ENCODE measurements at places on chromosomes 2 and 18. TPM values are rescaled to one million over a fixed set of nuclear protein-coding genes. Genes with fewer than 3 reads are reported as not detected.

GRCh38 chr2:157596992-157597681 is 31.5 kb downstream of the ACVR1C start:
- H3K27me3 ChIP-seq: no peaks in the 10 kb centered on the region
- peak; percentile 29 for DNase-seq
- no peaks in the 10 kb centered on the region for H3K4me1 ChIP-seq
- no peaks in the 10 kb centered on the region for H3K36me3 ChIP-seq
- no peak overlapping the region for H3K4me3 ChIP-seq

- H3K27ac ChIP-seq: no peak overlapping the region
- no peak for DNase-seq
- no peaks in the 10 kb centered on the region for H3K36me3 ChIP-seq
- H3K4me3 ChIP-seq: no peak overlapping the region
- no peaks in the 10 kb centered on the region for H3K27me3 ChIP-seq
These were observed 266.4 kb upstream of the ETAA1 start for GRCh38 chr2:67130531-67131256.

- no peaks in the 10 kb centered on the region for H3K27me3 ChIP-seq
- peaks cover 24% of the 10 kb centered on the region for H3K4me1 ChIP-seq
- no peaks in the 10 kb centered on the region for H3K36me3 ChIP-seq
- no peak for DNase-seq
- peak overlapping the region; percentile 94 for H3K27ac ChIP-seq
These were observed 495 bp upstream of the GULP1 start for GRCh38 chr2:188291142-188291616.

GRCh38 chr18:36420826-36421225 is 123.3 kb downstream of the FHOD3 start:
- H3K27me3 ChIP-seq: no peaks in the 10 kb centered on the region
- H3K4me3 ChIP-seq: no peak overlapping the region
- H3K4me1 ChIP-seq: no peaks in the 10 kb centered on the region
- H3K36me3 ChIP-seq: no peaks in the 10 kb centered on the region
- DNase-seq: no peak
- H3K27ac ChIP-seq: no peak overlapping the region

DNA sequence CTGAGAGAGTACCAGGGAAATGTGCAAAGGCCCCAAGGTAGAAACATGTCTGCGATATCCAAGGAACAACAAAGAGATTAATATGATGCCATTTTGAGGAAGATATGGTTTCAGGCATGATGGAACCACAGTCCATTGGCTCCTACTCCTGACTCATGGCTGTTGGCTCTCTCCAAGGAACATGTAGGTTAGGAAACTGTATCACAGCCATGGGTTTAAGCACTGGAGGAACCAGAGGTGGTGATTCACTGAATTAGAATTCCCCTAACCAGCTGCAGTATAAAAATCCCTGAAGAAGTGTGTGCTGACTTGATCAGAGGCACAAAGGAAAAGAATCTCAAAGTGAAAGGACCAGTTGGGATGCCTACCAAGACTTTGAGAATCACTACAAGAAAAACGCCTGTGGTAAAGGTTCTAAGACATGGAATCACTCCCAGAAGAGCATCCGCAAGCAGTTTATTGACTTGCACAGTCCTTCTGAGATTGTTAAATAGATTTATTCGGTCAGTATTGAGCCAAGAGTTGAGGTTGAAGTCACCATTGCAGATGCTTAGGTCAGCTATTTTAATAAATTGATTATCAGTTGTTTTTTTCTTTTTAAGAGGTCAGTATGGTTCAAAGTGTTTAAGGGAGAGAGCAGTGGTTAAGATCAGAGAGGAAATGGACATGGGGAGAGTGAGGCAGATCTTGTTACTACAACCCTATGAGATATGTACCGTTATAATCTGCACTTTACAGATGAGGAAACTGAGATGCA is 110.7 kb upstream of the OTX1 start:
- no peak overlapping the region for H3K4me3 ChIP-seq
- H3K4me1 ChIP-seq: no peaks in the 10 kb centered on the region
- H3K36me3 ChIP-seq: no peaks in the 10 kb centered on the region
- DNase-seq: no peak
- H3K27me3 ChIP-seq: no peaks in the 10 kb centered on the region
- H3K27ac ChIP-seq: no peak overlapping the region

- DNase-seq: peak; percentile 16
- no peak overlapping the region for H3K4me3 ChIP-seq
- H3K36me3 ChIP-seq: no peaks in the 10 kb centered on the region
- H3K4me1 ChIP-seq: no peaks in the 10 kb centered on the region
These were observed 32.1 kb upstream of the INSIG2 start for GRCh38 chr2:118056165-118056534.

- H3K27ac ChIP-seq: no peak overlapping the region
- H3K27me3 ChIP-seq: no peaks in the 10 kb centered on the region
- H3K4me3 ChIP-seq: no peak overlapping the region
- H3K4me1 ChIP-seq: no peaks in the 10 kb centered on the region
These were observed 55.7 kb upstream of the ACTR3 start for GRCh38 chr2:113834051-113834730.

- H3K27ac ChIP-seq: no peak overlapping the region
- H3K27me3 ChIP-seq: no peaks in the 10 kb centered on the region
- no peak overlapping the region for H3K4me3 ChIP-seq
- H3K36me3 ChIP-seq: no peaks in the 10 kb centered on the region
- no peak for DNase-seq
These were observed 8.2 kb upstream of the CCDC74A start for GRCh38 chr2:131519466-131519865.

GRCh38 chr18:505483-506122 is 5.1 kb upstream of the COLEC12 start:
- no peaks in the 10 kb centered on the region for H3K27me3 ChIP-seq
- H3K27ac ChIP-seq: no peak overlapping the region
- no peak for DNase-seq

PTCD3 gene
- 167 TPM for total RNA-seq

ALLC gene
- 8.1 TPM for total RNA-seq

ATIC gene
- total RNA-seq: 53.0 TPM

IL36A gene
- not detected for total RNA-seq

ANKRD29 gene
- total RNA-seq: 23.5 TPM

C2orf92 gene
- total RNA-seq: 27.8 TPM

KLHL41 gene
- 4.3 TPM for total RNA-seq

AQP12A gene
- not detected for total RNA-seq

CHRND gene
- 0.16 TPM for total RNA-seq

STEAP3 gene
- total RNA-seq: 11.9 TPM
